ENCODE measurements at places on chromosomes 1 and 21.

DNA sequence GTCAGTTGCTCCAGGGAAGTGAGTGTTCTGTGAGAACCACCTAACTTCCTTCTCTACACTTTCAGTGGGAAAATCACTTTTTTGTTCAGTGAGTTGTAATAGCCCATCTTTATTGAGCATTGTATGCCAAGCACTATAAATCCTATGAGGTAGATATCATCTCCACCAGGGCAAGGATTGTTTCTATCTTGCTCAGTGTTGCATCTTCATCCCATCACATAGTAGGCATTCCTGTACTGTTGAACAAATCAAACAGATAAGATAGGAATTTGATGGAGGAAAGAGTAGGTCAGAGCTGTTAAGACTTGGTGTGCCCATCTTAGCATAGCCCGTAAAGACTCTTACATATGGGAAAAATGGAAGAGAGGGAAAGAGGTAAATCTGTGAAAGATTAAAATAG, 2.9 kb upstream of the PIGV start:
- DNase-seq = no peak

GRCh38 chr1:156823210-156823790, 6.7 kb upstream of the SH2D2A start:
- no peak for DNase-seq

DNA sequence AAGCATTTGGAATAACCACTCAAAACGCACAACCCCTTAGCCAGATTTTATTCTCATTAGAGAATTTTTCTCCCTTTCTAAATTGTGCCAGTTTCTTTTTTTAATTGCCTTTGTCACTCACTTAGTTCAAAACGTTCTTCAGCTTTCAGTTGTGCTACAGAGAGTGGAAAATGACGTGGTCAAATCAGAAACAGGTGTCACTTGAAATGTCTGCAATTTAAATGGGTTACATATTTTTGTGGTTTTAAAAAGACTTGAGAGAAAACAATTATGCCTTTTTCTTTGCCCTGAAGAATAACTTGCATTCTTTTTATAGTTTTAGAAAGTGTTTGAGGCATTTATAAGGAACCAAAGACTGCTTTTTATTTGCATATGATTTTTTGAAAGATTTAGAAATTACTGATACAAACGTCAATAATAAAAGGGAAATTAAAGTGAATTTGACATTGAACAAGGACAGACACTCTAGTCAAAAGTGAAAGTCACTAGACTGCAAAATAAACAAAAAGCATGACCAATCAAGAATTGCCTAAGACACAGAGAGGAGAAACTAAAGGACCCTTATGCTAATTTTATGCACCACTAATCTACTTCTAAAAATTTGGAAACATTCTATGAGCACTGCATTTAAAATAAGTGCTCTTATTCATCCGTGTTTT, 191.0 kb downstream of the TPR start:
- no peak for DNase-seq

GRCh38 chr1:156081917-156082308, 352 bp downstream of the MEX3A start:
- DNase-seq = no peak

- DNase-seq = no peak
Observed at GRCh38 chr1:11920239-11920903, 5.9 kb downstream of the KIAA2013 start.

DNA sequence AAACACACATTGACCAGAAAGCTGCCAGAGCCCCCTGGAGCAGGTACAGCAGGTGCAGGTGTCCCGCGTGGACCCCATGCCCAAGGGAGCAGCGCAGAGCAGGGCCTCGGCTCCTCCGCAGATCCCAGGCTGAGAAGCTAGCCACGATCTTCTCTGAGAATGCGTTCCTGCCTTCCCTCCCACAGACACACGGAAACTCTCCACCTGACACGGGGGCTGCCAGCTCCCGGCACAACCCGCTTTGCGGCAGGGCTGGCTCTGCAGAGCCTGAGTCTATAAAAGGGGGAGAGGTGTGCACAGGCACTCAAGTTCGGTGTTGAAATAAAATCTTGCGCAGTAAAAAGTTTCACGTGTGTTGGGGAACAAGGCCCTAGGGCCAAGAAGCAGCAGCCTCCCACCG, 9.6 kb downstream of the MEGF6 start:
- no peak for DNase-seq

GRCh38 chr1:203206129-203206687, 19.7 kb upstream of the CHI3L1 start:
- DNase-seq = no peak
